ENCODE measurements at places on chromosomes 11 and 22. TPM values are rescaled to one million over a fixed set of nuclear protein-coding genes. Genes with fewer than 3 reads are reported as not detected.

Gene DBX1
- total RNA-seq = 0.17 TPM

Gene CRYBB2
- total RNA-seq = not detected

Gene OR52N2
- total RNA-seq = not detected

Gene SULT4A1
- not detected for total RNA-seq

Gene SOX6
- total RNA-seq = 0.20 TPM

Gene C11orf97
- total RNA-seq = not detected

Gene SCARF2
- 3.1 TPM for total RNA-seq

Gene MAP6
- total RNA-seq = not detected

Gene SCN4B
- not detected for total RNA-seq

Gene NCF4
- total RNA-seq = 8.0 TPM

Gene OR51B4
- total RNA-seq = not detected

Gene APOA5
- not detected for total RNA-seq

DNA sequence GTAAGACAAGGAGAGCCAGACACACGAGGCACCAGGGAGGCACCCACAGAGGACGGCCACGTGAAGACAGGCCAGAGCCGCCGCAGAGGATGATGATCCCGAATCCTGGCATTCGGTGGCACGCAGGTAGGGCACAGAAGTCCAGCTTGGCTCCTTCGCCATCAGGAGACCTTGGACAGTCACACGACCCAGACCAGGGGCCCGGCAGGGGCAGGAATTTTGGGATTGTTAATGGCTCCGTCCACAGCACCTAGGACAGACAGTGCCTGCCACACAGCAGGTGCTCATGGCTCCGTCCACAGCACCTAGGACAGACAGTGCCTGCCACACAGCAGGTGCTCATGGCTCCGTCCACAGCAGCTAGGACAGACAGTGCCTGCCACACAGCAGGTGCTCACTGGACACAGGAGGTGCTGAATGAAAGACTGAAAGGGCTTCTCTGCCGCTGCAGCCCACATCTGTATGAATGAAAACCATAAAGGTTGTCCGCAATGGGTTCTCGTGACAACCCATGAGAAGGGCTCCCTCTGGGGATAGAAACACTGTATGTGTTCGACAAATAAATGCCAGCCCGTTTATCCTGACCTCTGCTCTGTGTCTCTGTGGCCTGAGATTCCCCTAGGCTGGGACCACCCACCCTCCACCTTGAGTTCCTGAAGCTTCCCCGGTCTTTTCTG is 341.6 kb downstream of the CTTN start:
- no peak for DNase-seq

DNA sequence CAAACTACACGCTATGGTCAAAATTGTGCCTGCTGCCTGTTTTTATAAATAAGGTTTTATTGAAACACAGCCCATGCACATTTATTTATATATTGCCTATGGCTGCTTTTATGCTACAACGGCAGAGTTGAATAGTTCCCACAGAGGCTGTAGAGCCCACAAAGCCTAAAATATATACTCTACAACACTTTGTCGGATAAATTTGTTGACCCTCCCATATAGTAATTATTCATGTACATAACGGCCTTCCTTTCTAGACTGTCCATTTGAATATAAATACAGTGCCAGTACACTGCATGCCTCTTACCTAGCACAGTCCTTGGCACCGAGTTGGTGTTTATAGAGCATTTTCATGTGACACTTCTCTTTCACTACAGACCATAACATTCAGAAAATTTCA is 314.0 kb downstream of the LRRC4C start:
- no peak for DNase-seq

DNA sequence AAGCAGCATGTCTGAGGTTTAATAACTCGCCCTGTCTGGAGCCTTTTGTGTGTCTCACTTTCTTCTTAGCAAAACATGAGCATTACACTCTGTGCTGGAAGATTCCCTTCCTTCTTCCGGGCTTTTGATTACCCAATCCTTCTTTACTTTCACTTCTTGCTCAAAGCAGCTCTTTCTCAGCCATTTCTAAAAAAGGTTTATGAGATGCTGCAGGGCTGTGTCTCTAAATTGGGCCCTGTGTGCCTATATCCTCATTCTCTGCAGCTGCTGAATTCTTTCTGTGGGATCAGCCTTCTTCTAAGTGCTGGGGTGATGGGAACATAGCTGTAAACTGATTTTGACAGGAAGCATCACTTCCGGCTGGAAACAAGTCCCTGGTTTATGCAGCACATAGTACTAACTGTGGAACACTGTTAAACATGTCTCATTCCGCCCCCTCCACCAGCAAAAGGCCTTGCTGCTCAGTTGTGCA is 71.8 kb downstream of the PIWIL4 start:
- DNase-seq = no peak

GRCh38 chr11:110433393-110434333 is 3.9 kb downstream of the FDX1 start:
- peak; percentile 52 for DNase-seq

DNA sequence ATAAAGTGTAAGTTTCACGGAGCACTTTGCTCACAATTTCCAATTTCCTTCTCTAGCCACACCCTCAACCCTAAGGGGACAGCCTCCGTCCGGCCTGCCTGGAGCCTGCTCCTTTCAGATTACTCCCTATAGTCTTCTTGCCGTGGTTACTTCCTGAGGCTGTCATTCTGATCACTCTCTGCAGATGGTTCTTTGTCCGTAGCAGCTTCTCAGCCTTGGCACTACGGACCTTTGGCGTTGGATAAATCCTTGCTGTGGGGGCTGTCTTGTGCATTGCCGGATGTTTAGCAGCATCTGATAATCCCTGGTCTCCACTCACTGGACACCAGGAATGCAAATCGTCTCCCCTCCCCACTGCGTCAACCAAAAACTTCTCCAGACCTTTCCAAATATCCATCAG is 447.5 kb upstream of the KIRREL3 start:
- no peak for DNase-seq

GRCh38 chr11:5258543-5259262 is 4.1 kb upstream of the HBG2 start:
- DNase-seq = no peak

DNA sequence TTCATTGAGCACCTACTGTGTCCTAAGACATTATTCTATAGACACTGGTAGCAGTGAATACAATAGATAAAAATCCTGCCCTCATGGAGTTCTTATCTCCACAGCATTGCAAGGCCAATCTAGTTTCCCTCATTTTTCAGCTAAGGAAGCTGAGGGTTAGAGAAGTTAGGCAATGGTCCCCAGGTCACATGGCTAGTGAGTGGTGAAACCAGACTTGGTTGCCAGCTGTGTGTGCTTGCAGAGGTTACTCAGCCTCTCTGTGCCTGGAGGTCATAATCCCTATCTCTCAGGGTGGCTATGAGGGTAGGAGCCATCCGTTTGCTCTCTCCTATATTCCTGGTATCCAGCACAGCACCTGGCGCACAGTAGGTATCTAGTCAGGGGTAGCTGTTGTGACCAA is 147.7 kb upstream of the SEZ6L start:
- no peak for DNase-seq

DNA sequence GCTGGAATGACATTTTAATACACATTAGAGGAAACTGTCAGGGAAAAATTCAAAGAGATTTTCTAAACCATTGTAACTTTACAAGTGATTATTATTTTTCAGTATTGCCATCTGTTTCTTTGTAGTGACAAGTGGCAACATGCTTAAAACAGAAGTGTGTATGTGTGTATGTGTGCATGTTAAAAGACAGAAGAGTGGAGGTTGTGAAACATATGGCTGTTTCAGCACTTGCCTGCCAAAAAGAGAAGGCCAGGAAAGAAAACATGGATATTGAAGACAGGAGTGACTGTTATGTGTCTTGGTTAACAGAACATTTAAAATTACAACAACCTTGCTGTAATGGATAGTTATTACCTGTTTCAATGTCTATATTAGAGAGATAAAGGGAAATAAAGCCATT is 24.3 kb upstream of the VWA5A start:
- DNase-seq = no peak

- DNase-seq = no peak
Measured at GRCh38 chr11:116615211-116615865, 157.4 kb downstream of the BUD13 start.

DNA sequence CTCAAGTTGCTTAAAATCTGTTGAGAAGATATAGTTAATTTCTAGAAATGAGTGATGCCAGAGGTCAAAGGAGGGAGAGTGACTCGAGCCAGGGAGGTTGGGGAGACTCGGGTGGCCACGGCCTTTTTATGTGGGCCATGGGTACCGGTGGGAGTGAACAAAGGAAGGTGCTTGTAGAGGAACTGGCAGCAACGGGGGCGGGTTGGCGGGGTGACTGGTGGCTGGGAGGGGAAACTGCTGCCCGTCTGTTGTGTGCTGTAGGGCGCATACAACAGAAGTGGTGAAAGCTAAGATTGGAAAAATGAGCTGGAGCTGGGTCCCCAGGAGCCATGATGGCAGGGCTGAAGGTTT is 5.4 kb downstream of the DAGLA start:
- no peak for DNase-seq

- no peak for DNase-seq
Measured at GRCh38 chr11:121892863-121893262, 223.2 kb downstream of the BLID start.

GRCh38 chr22:44025171-44026065 is 1.3 kb downstream of the PARVB start:
- no peak for DNase-seq

DNA sequence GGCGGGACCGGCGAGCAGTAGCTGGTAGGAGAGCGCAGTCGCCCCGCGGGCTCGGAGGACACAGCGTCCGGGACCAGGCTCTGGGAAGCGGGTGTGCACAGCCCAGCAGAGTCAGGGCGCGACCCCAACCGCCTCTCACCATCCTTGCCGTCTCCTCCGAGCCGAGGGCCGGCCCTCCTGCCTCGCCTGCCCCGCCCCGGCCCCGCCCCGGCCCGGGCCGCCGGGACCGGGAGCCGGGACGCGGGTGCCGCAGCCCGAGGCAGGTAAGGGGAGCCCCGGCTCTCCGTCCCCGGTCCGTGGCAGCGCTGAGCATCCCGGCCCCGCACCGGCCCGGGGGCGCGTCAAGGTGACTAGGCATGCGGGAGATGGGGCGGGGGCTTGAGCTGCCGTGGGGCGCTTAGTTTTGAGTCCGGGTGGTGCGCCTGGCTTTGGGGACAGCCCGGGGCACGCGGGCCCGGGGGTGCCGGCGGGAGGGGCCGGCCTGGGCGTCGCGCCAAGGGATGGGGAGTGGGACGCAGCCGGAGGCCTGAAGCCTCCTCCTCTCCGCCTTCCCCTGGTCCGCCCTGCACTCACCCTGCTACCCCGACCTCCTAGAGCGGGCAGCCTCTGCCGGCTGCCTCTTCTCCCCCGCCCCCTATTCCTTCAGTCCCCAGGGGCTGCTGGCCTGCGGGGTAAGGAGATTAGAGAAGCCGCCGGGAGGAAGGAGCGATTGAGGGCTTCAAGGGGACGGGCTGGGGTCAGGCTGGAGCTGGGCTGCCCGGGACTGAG is at the start of gene ABCG4:
Gene ABCG4, plus strand, starts transcription at position 35 of the 768 bp plus-strand sequence. CDS start 914 bp downstream, outside the sequence.
- no peak for DNase-seq
